Activated naive CD8-positive, alpha-beta T cell treated with anti-CD3 and anti-CD28 coated beads for 36 hours (primary cell): ENCODE measurements at places on chromosomes 1 and 21. TPM values are rescaled to one million over a fixed set of nuclear protein-coding genes. Genes with fewer than 3 reads are reported as not detected.

The HFM1 gene
- not detected for total RNA-seq

The NPPA gene
- not detected for total RNA-seq

The KCNT2 gene
- not detected for total RNA-seq

The LHX4 gene
- total RNA-seq, result not detected

The BROX gene
- 37.6 TPM for total RNA-seq

The CTSK gene
- 2.6 TPM for total RNA-seq

The DIO1 gene
- not detected for total RNA-seq

The KRTAP10-10 gene
- total RNA-seq, result not detected

The PCBP3 gene
- 0.66 TPM for total RNA-seq

The ERICH3 gene
- total RNA-seq, result not detected

The GIPC2 gene
- 0.20 TPM for total RNA-seq

The CLCNKB gene
- total RNA-seq, result not detected
